ENCODE measurements at places on chromosomes 4 and X.

- H3K4me1 ChIP-seq: peaks cover 4% of the 10 kb centered on the region
- peak overlapping the region; percentile 91 for H3K4me3 ChIP-seq
- peak overlapping the region; percentile 92 for H3K27ac ChIP-seq
- H3K36me3 ChIP-seq: no peaks in the 10 kb centered on the region
Observed at GRCh38 chr4:184475498-184475897, 1.1 kb upstream of the IRF2 start.

GRCh38 chrX:151700581-151700980, 5.3 kb downstream of the PRRG3 start:
- no peaks in the 10 kb centered on the region for H3K36me3 ChIP-seq
- DNase-seq: no peak
- H3K4me1 ChIP-seq: no peaks in the 10 kb centered on the region
- H3K27me3 ChIP-seq: no peaks in the 10 kb centered on the region

DNA sequence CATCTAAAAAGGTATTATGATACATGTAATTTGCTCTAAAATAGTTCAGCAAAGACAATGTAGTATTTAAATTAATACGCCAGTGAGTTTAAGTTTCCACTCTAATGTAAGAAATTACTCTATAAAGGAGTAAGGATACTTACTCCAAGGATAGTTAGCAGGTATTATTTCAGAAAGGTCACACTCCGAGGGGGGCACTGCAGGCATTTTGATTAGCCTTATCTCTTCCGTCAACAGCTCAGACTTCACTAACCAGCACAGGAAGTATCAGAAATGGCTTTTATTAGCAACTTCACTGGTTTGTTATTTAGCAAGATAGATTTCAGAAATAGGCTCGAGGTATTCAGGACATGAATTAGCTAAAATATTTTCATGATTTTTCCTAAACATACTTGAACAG, 127.0 kb downstream of the COX18 start:
- DNase-seq: no peak
- H3K27ac ChIP-seq: no peak overlapping the region
- H3K4me3 ChIP-seq: no peak overlapping the region
- H3K36me3 ChIP-seq: no peaks in the 10 kb centered on the region
- no peaks in the 10 kb centered on the region for H3K27me3 ChIP-seq
- no peaks in the 10 kb centered on the region for H3K4me1 ChIP-seq

GRCh38 chr4:135917011-135917410, 1615.3 kb downstream of the PCDH18 start:
- no peaks in the 10 kb centered on the region for H3K27me3 ChIP-seq
- no peak overlapping the region for H3K4me3 ChIP-seq
- H3K4me1 ChIP-seq: no peaks in the 10 kb centered on the region
- H3K36me3 ChIP-seq: no peaks in the 10 kb centered on the region
- H3K27ac ChIP-seq: no peak overlapping the region

GRCh38 chr4:101818362-101818761, 27.8 kb downstream of the BANK1 start:
- no peak overlapping the region for H3K27ac ChIP-seq
- H3K4me3 ChIP-seq: no peak overlapping the region
- H3K36me3 ChIP-seq: no peaks in the 10 kb centered on the region
- H3K27me3 ChIP-seq: no peaks in the 10 kb centered on the region
- DNase-seq: peak; percentile 6

DNA sequence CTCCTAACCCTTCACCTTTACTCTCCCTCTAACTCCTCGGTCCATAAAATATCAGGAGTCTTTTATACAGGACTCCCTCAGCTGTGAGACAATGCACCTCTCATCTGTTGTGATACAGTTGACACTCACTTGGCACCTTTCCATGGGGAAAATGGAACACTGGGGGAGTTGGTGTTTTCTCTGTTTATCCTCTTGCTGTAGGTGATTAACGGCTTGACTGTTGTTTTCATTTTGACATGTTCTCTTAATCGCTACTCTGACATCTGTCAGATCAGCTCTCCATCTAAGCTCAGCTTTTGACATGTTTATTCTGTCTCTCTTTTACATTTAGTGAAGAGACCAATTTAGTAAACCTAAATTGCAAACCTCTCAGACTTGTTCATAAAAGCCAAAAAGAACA, 604.8 kb downstream of the TRAM1L1 start:
- no peaks in the 10 kb centered on the region for H3K27me3 ChIP-seq
- no peak overlapping the region for H3K4me3 ChIP-seq
- no peak overlapping the region for H3K27ac ChIP-seq
- no peaks in the 10 kb centered on the region for H3K4me1 ChIP-seq
- no peaks in the 10 kb centered on the region for H3K36me3 ChIP-seq

DNA sequence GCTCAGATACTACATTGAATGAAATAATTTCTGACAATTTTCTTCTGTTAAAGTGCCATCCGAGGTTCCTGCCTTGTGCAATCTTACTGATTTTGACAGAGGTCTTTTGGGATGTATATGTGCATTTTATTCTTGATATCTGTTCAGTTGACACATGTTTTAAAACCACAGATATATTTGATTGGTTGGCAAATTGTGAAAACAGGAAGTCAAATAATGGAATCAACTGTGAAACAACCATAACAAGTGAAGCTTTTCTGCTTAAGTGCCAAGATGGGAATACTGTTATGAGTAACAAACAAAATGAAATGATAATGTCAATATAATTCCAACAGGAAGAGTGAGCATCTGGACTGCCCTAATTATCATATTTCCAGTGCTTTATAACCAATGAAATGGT, 84.9 kb upstream of the TET2 start:
- DNase-seq: no peak
- no peak overlapping the region for H3K27ac ChIP-seq
- no peaks in the 10 kb centered on the region for H3K36me3 ChIP-seq
- H3K4me3 ChIP-seq: no peak overlapping the region

GRCh38 chr4:13329963-13330362, 154.2 kb downstream of the RAB28 start:
- no peak overlapping the region for H3K4me3 ChIP-seq
- no peak overlapping the region for H3K27ac ChIP-seq
- peak; percentile 60 for DNase-seq
- no peaks in the 10 kb centered on the region for H3K36me3 ChIP-seq
- no peaks in the 10 kb centered on the region for H3K27me3 ChIP-seq

DNA sequence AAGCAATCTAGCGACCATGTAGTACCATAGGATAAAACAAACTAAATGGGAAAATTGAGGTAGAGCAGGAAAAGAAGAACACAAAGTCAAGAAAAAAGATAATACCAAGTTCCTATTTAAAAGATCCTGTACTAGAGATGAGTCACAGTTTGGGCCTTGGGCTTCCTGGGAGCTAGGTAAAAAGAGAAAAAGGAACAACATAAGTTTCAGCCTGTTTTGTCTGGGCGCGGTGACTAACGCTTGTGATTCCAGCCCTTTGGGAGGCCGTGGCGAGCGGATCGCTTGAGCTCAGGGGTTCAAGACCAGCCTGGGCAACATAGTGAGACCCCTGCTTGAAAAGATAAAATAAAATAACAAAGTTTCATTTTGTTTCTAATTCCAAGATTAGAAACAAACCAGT, 14.0 kb upstream of the TMEM156 start:
- peak overlapping the region; percentile 93 for H3K4me3 ChIP-seq
- H3K27ac ChIP-seq: peak overlapping the region; percentile 81
- H3K4me1 ChIP-seq: peaks cover 20% of the 10 kb centered on the region

DNA sequence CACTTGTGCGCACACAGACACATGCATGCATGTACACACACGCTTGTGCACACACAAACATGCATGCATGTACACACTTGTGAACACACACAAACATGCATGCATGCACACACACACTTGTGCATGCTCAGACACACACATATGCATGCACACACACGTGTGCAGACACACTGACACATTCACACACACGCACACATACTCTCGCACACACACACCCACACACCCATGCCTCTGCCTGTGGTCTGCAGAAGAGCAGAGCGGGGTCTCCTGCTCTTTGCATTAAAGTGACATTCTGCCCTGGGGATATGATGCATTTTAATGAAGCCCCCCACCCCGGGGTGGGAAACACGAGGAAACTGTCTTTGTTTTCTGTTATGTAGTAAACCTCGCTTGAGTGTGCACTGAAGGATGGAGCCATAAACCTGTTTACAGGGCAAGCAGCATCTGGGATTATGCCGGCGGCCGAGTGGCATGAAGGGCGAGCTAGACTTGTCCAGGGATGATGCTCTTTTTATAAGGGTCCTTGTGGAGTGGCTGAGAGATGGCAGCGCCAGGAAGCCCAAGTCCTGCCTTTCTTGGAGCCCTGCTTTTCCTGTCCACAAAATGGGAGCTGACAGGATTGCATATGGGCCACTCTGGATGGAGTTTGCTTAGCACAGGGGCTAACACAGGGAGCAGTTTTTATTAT, 17.8 kb downstream of the PSAPL1 start:
- H3K27ac ChIP-seq: no peak overlapping the region
- no peaks in the 10 kb centered on the region for H3K36me3 ChIP-seq
- H3K4me1 ChIP-seq: no peaks in the 10 kb centered on the region
- no peak overlapping the region for H3K4me3 ChIP-seq
- peaks cover 18% of the 10 kb centered on the region for H3K27me3 ChIP-seq

DNA sequence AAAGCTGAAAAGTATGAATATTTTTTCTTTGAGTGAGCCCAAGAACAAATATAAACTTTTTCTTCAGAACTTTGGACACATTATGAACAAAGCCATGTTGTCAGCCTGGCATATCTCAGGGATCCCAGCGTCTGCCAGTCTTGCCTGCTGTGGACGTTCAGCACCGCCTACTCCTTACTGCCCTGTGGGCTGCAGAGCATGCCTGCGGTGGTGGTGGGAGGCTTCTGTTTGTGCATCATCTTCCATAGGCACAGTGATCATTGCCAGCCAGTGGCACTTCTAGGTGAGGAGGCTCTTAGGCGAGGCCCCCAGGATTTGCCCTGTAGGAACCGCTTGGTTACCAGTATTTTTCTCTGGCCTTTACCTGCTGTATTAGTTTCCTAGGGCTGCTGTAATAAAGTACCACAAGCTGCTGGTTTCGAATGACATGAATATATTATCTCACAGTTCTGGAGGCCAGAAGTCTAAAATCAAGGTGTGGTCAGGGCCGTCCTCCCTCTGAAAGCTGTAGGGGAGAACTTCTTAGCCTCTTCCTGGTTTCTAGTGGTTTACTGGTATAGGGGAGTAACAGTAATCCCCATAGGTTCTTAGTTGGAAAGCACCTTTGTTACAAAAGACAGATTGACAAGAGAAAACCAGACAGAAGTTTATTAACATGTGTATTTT, 15.4 kb downstream of the ANXA3 start:
- H3K4me1 ChIP-seq: peaks cover 15% of the 10 kb centered on the region
- H3K4me3 ChIP-seq: no peak overlapping the region
- DNase-seq: no peak
- H3K36me3 ChIP-seq: no peaks in the 10 kb centered on the region
- H3K27ac ChIP-seq: no peak overlapping the region

DNA sequence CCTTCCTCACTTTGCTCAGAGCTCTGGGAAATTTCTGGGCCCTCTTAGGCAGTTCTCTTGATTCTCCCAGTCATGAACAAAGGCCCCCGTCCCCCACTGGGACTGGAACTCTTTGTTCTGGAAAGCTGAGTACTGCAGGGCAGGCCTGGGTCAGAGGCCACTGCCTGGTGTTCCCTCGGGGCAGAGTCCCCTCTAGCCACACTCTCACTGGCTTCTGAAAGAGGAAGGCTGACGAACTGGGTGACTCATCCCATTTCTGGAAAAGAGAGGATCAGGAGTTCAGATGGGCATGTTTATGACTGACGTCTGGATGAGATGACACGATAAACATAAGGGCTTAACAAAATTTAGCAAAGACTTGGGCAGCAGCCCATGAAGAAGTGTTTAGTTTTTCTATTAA, 47.7 kb downstream of the DDX3X start:
- peaks cover 13% of the 10 kb centered on the region for H3K4me1 ChIP-seq
- no peak overlapping the region for H3K4me3 ChIP-seq
- H3K27ac ChIP-seq: peak overlapping the region; percentile 8
- H3K36me3 ChIP-seq: no peaks in the 10 kb centered on the region
- peaks cover 5% of the 10 kb centered on the region for H3K27me3 ChIP-seq

- H3K4me3 ChIP-seq: no peak overlapping the region
- H3K27ac ChIP-seq: no peak overlapping the region
- no peak for DNase-seq
Observed at GRCh38 chrX:45986971-45987370, 558.2 kb downstream of the ZNF674 start.

GRCh38 chr4:157225096-157225495, 4.6 kb downstream of the GRIA2 start:
- peaks cover 4% of the 10 kb centered on the region for H3K4me1 ChIP-seq
- peaks cover 27% of the 10 kb centered on the region for H3K27me3 ChIP-seq

- DNase-seq: no peak
- H3K27me3 ChIP-seq: no peaks in the 10 kb centered on the region
- no peaks in the 10 kb centered on the region for H3K4me1 ChIP-seq
- H3K27ac ChIP-seq: no peak overlapping the region
Observed at GRCh38 chr4:130099105-130099504, 1003.2 kb downstream of the C4orf33 start.

GRCh38 chr4:183721207-183722081, 62.4 kb downstream of the TRAPPC11 start:
- DNase-seq: peak; percentile 41
- peak overlapping the region; percentile 16 for H3K4me3 ChIP-seq
- no peak overlapping the region for H3K27ac ChIP-seq

GRCh38 chr4:27881705-27882104, 1021.1 kb downstream of the STIM2 start:
- no peak overlapping the region for H3K27ac ChIP-seq
- H3K27me3 ChIP-seq: no peaks in the 10 kb centered on the region
- H3K4me1 ChIP-seq: no peaks in the 10 kb centered on the region
- H3K36me3 ChIP-seq: no peaks in the 10 kb centered on the region

- peaks cover 2% of the 10 kb centered on the region for H3K4me1 ChIP-seq
- no peaks in the 10 kb centered on the region for H3K27me3 ChIP-seq
- no peak for DNase-seq
- H3K4me3 ChIP-seq: no peak overlapping the region
- H3K27ac ChIP-seq: no peak overlapping the region
Observed at GRCh38 chr4:139647184-139647583, 18.4 kb upstream of the MGST2 start.

DNA sequence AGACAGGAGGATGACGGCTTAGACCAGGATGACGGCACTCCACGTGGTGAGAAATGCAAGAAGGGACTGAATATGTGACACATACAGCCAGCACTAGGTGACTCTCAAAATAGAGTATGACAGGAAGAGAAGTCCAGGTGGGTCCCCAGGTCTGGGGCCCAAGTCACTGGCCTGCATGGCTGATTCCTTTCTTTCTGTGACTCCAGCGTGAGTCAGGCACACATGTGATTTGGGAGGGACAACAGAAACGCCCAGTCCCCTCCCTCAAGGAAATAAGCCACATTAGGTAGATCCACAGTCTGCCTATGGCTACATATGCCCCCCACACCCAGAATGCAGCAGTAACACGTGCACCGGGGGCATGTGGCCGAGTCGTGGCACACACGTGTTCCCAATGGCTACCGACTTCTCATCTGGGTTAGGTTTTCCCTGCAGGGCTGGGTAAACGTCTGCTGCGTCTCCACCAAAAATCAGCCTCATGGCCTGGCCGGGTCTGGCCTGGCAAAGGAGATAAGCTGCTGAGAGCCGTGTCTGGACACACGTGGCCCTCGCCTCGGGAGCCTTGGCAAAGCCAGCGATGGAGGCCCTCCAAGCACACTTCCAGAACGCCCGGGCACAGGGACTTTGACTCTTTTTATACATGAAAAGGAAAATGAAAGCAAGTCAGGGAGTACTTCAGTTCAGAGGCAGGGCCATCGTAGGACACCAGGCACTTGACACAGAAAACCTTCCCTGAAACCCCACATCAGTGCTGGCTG, 19.3 kb downstream of the SEL1L3 start:
- peaks cover 1% of the 10 kb centered on the region for H3K4me1 ChIP-seq
- no peak overlapping the region for H3K27ac ChIP-seq
- no peaks in the 10 kb centered on the region for H3K27me3 ChIP-seq

Measured in IMR-90 (cell line).